ELR (cell line): ENCODE measurements at places on chromosomes 3 and 15.
A peak's percentile ranks its signal among the peaks of the same experiment; 100 is the strongest.

DNA sequence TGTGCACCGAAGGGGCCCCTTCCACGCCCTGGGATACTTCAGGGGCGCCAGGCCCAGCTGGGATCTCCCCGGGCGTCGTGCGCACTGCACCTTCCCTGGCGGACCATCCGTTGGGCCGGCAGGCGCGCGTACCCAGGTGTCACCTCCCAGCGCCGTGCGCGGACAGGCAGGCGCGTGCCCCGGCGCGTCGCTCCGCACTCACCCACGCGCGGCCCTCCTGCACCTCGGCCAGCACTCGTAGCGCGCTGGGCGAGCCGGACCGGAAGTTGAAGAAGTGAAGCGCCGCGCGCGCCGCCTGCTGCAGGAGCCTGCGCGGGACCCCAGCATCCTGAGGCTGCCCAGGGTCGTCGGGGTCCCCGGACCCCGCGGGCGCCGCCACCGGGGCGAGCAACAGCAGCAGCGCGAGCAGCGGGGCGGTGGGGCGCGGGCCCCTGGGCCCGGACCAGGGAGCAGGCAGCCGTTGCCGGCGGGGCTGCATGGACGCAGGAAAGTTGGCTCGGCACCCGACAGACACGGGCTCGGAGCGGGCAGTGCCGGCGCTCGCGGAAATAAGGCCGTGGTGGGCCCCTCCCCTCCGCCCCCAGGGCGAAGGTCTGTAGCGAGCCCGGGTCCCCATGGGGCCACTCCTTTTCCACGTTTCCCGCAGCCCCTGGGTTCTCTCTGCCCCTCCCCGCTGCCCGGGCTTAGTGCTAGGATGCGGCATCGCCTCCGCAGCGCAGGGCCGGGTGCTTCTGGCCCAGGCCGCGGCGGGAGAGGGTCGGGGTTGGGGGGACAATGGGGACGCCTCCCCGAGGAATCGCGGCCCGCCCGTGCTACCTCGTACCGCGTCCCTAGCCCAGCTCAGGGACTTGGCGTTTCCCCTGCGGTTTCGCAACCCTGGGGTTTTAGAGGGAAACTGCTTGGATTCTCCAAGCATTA is at the start of gene RARRES1:
TSS of gene RARRES1 (minus strand) at position 520 of the 918 bp plus-strand sequence. CDS start at position 478, 42 bp downstream.
- DNase-seq, result peak; percentile 79

DNA sequence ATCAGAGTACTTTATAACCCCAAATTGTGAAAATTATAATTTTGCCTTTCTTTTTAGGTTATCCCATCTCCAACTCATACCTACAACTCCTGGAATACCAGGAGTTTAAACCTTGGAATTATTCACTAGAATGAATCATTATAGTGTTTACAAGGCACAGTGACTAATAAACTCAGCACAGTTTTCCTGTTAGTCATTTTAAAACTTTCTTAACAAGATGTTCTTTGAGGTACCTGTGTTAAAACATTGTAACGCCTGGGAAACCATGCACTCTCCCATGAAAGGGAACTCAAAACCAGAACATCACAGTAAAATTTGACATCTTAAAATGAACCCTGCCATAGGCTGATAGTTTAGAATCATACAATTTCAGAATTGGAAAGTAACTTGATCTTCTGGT is 132.4 kb upstream of the OSTN start:
- DNase-seq, result peak; percentile 92

DNA sequence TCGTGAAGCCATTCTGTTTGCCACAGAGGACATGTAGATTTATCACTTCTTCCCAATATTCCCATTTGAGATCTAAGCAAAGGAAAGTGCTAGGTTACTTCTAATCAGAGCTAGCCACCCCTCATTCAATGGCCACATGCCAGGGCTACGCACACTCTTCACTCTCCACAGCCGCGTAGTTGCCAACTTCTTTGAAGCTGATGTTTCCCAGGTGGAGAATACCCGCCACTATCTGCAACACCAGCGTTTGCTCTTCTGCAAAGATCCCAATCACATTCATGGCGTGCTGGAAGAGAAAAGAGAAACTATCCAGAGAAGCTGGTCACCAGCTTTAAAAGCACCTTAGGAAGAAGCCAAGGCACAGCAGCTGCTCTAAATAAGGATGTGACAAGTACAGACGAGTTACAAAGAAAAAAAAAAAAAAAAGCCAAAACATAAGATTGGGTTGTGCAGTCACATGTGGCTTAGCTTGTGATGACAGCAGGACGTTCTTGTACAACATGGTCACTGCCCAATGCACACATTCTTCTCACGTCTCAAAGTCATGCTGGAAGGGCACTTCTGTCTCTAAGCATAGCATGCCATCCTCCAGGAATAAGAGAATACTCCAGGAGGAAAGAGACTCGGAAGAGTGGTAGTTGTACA is 16.4 kb downstream of the LDHAL6B start:
- no peak for DNase-seq

DNA sequence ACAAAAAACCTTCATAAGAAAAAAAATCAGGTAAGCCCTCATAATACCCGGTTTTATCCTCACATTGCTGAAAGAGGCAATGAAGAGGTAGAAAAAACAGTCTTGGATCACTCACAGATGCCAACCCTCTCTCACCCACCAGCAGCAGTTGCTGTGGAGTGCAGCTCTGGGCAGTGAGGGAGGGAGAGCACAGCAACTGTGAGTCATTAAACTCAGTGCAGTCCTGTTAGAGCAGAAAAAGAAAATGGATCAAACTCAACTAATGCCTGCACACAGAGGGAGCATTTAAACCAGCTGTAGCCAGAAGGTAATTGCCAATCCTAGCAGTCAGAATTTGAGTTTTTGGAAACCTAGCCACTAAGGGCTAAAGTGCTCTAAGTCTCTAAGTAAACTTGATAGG is 1050.6 kb upstream of the ALCAM start:
- DNase-seq, result peak; percentile 21

DNA sequence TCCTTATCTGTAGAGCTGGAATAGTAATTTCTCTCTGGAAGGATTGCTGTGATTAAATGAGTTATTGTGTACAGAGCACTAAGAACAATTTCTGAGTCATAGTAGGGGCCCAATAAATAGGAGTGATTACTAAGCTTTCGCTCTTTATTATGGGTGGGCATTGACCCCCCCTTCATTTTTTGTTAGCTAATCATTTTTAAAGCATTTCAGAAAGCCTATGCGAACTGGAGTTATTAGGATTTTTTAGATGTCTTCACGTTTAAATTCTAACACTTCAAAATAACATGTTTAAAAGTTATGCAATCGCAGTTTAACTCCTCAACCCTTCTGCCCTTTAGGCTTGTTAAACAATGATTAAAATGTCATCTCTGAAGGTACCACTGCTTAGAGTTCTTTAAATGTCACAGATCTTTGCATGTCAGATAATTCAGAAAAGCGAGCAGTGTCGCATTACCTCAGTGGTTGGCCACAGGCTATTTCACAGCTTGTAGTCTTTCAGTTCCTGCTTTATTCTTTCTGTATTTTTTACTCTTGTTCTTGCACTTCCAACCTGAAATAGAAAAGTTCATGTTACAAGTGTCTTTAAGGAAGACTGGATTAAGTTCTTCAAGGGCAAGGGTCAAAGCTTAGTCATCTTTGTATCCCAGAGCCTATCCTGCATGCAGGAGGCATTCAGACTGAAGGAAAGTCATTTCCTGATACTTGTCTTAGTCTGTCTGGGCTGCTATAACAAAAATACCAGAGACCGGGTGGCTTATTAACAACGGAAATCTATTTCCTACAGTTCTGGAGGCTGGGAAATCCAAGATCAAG is 102.9 kb downstream of the FNDC3B start:
- peak; percentile 92 for DNase-seq

GRCh38 chr15:67833710-67834511 is 5.9 kb downstream of the RNU6-1 start:
- DNase-seq, result peak; percentile 65

DNA sequence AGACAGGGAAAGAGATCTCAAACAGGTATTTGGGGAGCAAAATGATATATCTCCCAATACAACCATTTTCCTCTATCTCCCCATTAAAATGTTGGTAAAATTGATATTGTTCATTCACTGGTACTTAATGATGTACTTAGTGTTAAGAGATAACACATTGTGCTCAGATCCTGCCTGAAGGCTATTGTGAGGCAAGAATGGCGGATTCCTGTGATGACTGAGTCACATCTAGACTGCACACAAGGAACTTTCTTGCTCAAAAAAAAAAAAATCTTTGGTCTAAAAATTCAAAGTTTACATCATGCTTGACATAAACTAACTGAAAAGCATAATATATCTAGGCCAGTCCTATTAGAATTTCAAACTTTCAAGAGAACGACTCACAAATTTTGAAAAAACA is 171.1 kb upstream of the TTC14 start:
- peak; percentile 37 for DNase-seq

GRCh38 chr3:13146643-13147143 is 73.5 kb upstream of the IQSEC1 start:
- DNase-seq, result no peak

- peak; percentile 94 for DNase-seq
These were observed 36.9 kb downstream of the RFTN1 start for GRCh38 chr3:16476636-16477035.

GRCh38 chr15:65211482-65211982 is 259 bp upstream of the CILP start:
- no peak for DNase-seq

DNA sequence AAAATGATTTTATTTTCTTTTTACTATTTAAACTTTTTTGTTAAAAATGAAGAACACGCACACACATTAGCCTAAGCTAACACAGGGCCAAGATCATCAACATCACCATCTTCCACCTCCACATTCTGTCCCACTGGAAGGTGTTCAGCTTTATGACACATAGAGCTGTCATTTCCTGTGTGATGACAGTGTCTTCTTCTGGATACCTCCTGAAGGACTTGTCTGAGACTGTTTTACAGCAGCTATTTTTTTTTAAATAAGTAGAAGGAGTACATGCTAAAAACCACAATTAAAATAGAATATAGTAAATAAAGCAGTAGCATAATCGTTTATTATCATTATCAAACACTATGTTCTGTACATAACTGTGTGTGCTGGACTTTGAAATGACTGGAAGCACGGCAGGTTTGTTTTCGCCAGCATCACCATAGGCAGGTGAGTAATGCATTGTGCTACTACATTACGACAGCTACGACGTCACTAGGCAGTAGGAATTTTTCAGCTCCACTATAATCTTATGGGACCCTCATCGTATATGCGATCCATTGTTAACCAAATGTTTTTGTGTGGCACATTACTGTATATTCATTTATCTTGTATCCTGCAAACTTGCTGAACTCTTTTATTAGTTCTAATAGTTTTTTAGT is 72.8 kb downstream of the KLF15 start:
- DNase-seq, result peak; percentile 87

DNA sequence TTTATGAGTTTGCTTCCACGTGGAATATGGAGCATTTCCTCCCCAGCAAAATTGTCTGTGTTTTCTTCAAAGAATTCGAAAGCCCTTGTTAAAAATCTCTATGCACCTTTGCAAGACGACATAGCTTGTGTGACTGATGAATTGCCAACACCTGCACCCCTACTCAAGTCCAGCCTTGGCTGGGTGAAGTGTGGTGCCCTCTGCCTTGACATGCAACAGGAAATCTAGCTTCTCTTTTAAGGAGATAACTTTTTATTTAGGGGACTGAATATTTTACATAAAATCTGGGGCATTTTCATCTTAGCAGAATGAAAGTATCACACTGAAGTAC is 647 bp downstream of the HMG20A start:
- DNase-seq, result peak; percentile 21

DNA sequence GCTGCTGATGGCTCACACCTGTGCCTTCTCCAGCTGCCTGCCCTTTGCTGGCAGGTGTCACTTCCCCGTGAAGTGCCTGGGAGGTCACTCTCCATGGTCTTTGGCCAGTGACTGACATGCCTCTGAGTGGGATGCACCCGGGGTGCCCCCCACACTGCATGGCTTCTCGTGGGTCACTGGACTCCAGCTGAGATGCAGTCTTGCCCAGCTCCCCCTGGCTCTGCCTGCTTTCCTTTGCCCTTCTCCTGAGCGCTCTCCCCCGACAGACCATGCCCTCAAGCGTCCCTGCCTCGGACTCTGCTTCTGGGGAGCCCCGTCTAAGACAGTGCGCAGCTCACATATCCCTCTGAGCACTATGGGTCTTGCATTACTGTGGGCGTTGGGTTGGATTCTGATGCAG is 14.4 kb downstream of the FBLN2 start:
- no peak for DNase-seq

GRCh38 chr3:108125550-108126071 is 34.8 kb upstream of the CD47 start:
- no peak for DNase-seq

- peak; percentile 22 for DNase-seq
These were observed 32.9 kb upstream of the SKOR1 start for GRCh38 chr15:67792250-67792942.

- no peak for DNase-seq
These were observed 4.4 kb downstream of the MTMR14 start for GRCh38 chr3:9653565-9654248.

DNA sequence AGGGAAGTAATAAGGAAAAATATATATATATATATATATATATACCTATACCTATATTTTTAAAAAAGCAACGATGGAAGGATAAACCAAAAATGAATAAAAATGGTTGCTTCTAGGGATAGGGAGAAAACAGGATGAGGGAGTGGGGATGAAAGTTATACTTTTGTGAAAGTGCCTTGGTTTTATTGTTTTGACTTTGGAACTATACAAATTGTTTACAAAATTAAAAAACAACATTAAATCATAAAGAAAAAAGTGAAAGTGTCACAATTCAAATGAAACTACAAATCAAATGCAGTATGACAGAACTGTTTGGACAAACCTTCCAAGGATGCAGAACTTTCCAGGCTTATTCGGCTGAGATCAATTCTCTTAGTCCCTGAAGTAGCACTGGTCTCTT is 54.4 kb downstream of the SLC24A1 start:
- DNase-seq, result no peak

GRCh38 chr3:146026547-146026946 is 134.4 kb downstream of the PLOD2 start:
- no peak for DNase-seq

GRCh38 chr3:4829031-4829394 is 150.2 kb upstream of the BHLHE40 start:
- DNase-seq, result no peak
